ENCODE measurements at places on chromosomes 3 and 15.

GRCh38 chr3:61371123-61371522 lies 119.9 kb upstream of the FHIT start:
- no peak for DNase-seq

GRCh38 chr3:127441764-127442163 lies 148.8 kb downstream of the TPRA1 start:
- DNase-seq, result no peak

DNA sequence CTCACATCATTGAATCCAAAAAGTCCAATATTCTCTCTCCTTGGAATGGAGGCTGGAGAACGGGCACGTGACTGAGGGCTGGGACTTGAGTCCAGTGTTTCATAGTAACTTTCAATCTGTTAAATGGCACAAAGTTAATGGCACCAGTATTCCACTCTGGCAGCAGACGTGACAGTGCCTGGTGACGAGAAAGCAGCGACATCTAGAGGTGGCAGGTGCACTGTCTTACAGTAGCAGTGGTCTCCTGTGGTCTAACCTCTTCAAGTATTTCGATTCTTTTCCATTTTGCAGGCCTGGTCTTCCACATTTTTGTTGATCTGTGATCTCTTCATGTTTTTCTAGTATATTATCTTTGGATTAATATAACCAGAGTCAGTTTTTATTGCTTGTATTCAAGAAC lies 107.1 kb downstream of the OXSM start:
- DNase-seq, result no peak

DNA sequence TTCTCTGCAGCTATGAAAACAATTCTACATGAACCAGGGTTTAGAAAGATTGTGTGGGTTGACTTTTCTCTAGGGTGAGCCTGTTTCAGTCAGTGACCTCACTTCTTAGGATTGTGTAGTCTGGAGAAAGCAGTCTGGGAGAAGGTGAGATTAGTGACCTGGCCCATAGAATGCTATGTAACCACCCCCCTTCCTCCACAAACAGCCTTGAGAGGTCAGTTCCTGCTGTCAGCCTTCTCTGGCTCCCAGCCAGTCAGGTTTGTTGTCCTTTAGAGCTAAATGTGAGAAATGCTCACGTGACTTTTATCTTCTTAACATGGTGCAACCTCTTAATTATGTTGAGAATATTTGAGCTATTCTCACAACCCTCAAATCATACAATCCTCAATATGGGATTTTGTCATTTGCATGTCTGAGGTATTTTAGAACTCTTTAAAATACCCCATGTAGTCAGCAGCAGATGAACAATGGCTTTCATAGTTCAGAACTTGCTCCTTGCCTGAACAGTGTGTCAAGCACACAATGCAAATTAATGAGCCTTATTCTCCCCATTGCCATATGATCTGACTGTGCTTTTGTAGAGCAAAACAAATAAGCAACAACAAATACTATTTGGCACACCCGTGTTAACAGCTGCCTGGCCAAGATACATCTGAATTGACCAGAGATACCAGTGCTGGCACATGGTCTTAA lies 311.6 kb downstream of the CNTN6 start:
- no peak for DNase-seq

All from AG08395 (cell line).